ENCODE measurements at places on chromosomes 12 and 14.

DNA sequence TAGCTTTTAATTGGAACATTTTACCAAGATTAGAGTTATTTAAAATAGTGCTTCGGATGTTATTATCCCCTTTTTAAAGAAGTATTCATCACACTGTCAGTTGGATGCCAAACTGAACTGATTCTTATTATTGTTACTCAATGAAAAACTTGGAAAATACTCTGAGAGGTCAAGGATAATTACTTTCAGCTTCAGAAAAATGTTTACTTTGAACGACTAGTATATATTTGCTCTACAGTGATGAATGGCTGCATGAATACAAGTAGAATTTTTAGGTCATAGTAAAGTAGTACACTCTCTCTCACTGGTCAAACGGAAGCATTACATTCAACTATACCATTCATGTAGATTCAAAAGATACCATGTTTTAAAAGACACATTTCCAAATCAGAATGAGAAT, 269.2 kb downstream of the CCDC91 start:
- no peak for DNase-seq

- DNase-seq, result no peak
Measured at GRCh38 chr12:88644946-88645702, 64.9 kb upstream of the KITLG start.

- no peak for DNase-seq
Measured at GRCh38 chr14:33880330-33880729, 70.5 kb downstream of the EGLN3 start.

GRCh38 chr12:24534622-24535021, 414.3 kb downstream of the BCAT1 start:
- DNase-seq, result no peak

GRCh38 chr12:22406627-22407026, 72.1 kb upstream of the ST8SIA1 start:
- DNase-seq, result no peak

DNA sequence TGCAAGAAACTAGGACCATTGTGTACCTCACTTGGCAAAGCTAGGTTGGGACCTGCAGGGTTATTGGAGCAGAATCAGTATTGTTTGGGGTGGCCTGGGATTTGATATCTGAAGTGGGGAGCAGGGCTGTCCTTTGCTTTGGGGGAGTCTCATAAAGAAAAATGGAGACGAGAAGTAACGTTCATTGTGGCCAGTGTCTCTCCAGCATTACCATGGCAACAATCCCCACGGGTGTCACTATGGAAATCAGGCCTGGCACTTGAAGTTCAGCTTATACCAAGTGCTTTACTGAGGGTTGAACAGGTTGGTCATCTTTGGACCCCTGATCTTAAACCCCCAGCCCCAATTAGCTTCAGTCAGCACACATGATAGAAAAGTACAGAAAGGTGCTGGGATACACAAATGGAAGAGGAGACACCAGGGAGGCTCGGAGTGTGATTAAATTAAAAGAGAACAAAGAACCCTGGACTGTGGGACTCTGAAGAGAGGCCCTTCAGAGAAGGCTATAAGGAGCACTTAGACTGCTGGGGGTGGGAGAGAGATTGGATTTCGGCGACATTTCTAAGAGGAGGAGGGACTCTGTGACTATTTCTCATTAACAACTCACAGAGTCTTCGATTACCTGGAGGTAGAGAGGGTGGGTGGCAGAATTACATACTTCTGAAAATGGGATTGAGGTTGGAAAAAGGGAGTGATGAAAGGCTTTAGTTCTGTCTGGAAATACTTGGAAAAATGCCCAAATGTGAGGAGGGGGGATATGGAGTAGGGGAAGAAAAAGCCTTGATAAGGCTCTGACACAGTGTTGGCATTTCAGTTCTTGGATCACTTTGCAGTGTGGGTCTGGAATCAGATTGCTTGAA, 3.7 kb downstream of the KIF5A start:
- no peak for DNase-seq

DNA sequence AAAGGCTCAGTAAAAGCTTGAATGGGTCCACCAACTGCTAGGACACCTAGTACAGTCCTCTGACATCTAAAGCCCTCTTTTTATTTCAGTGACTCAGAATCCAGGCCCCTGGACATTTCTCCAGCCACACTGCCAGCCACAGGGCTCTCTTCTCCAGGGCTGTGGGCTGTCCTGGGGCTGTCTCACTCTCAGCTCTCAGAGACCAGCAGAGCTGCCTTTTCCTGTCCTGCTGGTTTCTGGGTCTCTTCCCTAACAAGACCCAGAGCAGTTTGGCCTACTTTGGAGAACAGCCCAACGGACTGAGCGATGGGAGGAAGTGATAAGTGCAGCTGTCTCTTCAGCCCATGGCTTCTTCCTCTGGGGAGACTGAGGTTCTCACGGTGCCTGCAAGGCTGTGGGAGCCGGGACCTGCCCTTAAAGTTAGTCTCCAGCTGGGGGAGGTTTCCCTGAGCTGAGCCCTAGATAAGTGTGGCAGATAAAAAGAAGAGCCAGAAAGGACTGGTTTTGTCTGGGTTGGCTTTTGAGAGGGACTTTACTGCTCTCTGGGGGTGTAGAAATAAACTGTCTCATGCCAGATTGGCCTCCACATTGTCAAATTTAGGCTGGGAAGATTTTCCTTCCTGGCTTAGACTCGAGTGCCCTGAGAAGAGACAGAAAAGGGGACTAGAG, 979.8 kb downstream of the VRK1 start:
- DNase-seq, result no peak

DNA sequence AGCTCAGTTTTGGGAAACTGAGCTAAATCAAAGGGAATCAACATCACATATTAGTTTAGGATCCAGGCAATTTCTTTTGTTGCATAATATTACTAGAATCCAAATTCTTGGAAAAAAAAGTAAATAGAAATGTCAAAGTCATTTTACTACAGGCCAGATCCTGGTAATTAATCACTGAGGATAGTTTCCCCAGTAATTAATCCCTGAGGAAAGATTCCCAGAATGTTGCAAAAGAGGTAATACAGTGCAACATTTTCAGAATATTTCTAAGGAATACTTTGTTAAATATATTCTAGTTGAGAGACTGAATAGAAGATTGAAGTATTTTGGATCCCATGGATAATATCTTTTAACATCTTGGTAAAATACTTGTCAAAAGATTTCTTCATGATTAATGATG, 207.0 kb upstream of the GARIN2 start:
- DNase-seq, result no peak
